ENCODE measurements at places on chromosomes 5 and 9.

DNA sequence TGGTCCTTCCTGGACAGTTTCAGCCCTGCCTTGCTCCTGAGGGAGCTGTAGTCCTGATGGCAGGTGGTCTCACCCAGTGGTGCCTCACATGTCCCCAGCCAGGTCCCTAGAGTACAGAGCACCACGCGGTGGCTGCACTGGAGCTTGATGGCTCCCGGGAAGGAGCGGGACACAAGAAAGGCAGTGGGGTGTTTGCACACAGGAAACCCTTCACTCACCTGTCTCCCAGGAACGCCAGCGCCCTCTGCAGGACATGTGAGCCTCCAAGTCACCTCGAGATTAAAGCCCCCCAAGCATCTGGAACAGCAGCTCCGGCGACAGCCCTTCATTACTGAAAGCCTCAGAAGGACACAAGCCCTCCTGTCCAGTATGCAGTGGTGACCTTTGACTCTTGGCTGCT lies 19.9 kb upstream of the TMEM250 start:
- no peak for DNase-seq

- DNase-seq = no peak
These were observed 235.1 kb upstream of the PRR16 start for GRCh38 chr5:120229036-120229435.

DNA sequence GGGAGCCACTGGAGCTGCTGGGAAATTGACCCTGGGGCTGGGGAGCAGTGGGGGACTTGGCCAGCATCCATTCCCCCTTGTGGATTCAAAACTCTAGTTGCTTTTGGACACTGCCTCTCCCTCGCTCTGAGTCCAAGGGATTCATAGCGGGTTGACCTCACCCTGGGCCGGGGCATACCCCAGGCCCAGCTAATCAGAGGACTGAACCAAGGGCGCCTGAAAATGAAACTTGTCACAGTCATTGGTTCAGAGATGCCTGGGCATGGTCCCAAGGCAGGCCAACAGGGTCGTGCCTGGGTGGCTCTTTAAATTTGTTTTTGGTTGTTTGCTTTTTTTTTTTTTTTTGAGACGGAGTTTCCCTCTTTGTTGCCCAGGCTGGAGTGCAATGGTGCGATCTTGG lies 22.6 kb downstream of the STK10 start:
- no peak for DNase-seq

DNA sequence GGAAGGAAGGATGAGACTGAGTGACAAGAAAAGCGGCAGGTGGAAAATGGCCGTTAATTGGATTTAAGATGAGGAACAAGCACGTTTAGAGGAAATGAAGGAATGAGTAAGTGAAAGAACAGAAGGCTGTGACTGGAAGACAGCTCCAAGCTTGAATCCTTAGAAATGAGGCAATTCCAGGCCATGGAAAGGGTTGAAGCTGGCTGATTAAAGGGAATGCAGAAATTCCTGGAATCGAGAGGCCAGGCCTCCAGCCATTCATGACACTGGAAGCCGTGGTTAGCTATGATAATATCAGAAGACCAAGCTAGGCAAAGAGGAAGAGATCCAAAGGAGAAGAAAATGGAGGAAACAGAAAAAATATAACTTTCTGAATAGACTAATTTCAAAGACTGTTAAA lies 84.2 kb downstream of the ARL15 start:
- no peak for DNase-seq

DNA sequence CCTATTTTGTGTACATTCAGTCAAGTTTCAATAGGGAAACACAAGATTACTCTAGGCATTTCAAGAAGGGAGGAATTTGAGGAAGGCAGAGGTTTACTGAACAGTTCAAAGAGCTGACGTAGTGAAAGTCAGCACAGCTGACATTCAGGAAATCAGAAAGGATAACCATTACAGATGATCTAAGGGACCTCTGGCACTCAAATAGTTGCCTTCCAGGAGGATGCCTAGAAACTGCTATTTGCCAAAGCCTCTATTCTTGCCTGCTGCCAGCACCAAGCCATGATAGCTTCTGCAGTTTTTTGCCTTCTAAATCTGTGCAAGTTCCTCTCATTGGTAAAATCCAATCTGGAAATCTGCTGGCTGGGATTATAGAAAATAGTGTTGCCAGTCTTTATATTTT lies 373.1 kb downstream of the CSNK1G3 start:
- DNase-seq = no peak

GRCh38 chr9:109391176-109391575 lies 70.3 kb upstream of the EPB41L4B start:
- DNase-seq = no peak

GRCh38 chr9:96618209-96619123 lies 1.2 kb downstream of the CDC14B start:
- DNase-seq = no peak

DNA sequence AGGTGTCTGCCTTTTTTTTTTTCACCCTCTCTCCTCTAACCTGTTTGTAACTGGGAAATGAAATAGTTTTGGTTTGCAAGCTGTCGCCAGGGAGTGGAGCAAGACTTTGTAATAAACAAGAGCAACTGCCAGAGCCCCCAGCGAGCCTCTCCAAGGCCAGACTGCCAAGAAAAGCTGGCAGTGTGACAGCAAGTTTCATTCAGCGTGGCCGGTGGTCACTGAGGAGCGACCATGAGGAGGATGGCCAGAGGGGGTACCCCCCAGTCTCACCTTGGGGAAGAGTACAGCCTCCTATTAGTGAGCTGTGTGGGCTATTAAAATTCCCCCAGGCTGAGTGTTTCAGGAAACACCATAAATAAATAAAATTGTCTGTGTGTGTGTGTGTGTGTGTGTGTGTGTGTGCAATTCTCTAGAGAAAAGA lies 49.9 kb downstream of the ZFAND5 start:
- no peak for DNase-seq

DNA sequence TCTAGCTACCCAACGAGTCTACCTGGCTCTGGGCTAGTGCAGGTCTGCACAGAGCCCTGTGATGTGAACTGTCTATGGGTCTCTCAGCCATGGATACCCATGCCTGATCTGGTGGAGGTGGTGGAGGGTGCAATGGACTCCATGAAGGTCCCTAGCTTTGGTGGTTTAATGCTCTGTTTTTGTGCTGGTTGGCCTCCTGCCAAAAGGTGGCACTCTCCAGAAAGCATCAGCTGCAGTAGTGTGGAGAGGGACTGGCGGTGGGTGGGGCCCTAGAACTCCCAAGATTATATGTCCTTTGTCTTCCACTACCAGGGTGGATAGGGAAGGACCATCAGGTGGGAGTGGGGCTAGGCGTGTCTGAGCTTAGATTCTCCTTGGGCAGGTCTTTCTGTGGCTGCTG lies 290.1 kb downstream of the AGTPBP1 start:
- no peak for DNase-seq

All from stimulated activated CD8-positive, alpha-beta memory T cell treated with anti-CD3 and anti-CD28 coated beads, Interleukin-15, amount 100 ng/mL, for 1 hour (primary cell).